Daoy (cell line): ENCODE measurements at places on chromosomes 3 and 15.

DNA sequence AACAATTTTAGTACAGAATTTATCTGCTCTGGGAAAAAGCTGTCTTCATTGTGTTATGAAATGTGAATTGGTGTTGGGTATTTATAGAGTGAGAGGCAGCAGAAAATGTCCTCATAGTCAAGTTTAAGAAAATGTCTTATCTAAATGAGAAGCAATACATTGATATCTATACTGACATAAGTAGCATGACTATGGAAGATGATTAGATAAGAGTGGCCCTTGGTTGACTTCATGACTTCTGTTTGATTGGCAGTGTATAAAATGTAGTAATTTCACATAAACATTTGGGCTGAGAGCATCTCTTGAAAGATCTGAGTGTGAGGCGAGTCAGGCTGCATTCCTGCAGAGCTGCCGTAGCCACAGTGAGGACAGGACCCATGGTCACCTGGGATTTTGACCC is 19.4 kb downstream of the MCTP2 start:
- DNase-seq: no peak

- no peak for DNase-seq
These were observed 181.3 kb upstream of the CTDSPL start for GRCh38 chr3:37680401-37680800.

- peak; percentile 64 for DNase-seq
These were observed 38.6 kb downstream of the CLEC3B start for GRCh38 chr3:45064512-45065372.

DNA sequence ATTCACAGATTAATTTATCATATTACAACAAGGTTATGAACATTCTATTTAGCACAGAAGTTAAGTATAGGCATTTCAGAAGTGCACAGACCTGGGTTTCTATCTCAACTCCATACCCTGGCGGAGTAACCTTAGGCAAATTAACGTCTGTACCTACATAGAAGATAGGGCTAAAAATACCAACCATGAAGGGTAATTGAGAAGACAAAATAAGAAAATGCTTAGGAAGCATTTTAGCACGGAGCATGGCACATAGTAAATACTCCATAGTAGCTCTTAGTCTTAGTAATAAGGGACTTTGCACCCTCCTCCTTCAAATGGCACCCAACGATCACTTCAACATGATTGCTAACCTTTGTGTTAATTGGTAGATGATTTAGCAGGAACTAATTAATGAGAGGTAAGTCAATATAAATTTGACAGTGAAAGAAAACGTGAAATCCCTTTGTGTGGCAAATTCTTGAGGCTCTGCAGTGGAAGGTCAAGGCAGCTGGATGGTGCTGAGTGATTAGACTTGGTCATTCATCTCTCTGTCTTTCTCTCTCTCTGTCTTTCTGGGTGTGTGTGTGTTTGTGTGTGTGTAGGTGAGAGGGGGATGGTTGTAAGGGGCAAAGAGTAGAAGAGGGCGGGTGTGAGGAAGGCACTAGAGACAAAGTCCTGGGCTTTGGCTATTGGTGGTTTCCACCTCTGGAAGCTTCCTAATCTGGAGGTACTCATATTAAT is 131.1 kb upstream of the PHLDB2 start:
- DNase-seq: no peak

DNA sequence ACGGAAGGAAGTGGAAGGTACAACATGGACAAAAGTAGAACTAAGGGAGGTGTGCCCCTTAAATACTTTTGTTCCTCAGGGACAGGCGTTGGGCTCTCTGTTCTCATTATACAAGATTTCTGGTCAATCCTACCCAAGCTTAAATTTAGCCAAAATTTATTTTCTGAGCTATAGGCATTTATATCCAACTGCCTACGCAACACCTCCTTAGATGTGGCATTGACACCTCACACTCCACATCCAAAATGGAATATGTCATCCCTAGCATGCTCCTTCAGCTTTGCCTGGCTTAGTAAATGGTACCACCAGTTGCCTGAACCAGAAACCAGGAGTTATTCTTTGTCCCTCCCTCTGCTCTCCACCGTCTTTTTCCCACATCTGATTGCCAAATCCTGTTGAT is 26.2 kb downstream of the FANCD2OS start:
- DNase-seq: no peak
